ENCODE measurements at places on chromosomes 5 and 9.

- no peak for DNase-seq
Observed at GRCh38 chr9:106596984-106597383, 266.0 kb upstream of the ZNF462 start.

DNA sequence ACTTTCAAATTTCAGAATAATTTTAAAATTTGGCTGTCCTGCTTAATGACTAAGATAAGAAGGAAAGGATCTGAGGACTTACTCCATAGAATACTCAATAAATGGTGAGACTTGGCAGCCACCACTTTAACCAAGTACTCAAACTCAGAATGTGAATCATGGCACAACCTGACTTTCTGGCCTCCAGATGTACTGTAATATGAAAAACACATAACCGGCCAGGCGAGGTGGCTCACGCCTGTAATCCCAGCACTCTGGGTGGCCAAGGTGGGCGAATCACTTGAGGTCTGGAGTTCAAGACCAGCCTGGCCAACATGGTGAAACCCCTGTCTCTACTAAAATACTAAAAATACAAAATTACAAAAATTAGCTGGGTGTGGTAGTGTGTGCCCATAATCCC, 10.0 kb upstream of the MARCHF6 start:
- DNase-seq, result no peak

- no peak for DNase-seq
Observed at GRCh38 chr9:98406469-98406868, 151.0 kb upstream of the TBC1D2 start.

GRCh38 chr5:126004636-126005035, 418.6 kb upstream of the GRAMD2B start:
- DNase-seq, result no peak

DNA sequence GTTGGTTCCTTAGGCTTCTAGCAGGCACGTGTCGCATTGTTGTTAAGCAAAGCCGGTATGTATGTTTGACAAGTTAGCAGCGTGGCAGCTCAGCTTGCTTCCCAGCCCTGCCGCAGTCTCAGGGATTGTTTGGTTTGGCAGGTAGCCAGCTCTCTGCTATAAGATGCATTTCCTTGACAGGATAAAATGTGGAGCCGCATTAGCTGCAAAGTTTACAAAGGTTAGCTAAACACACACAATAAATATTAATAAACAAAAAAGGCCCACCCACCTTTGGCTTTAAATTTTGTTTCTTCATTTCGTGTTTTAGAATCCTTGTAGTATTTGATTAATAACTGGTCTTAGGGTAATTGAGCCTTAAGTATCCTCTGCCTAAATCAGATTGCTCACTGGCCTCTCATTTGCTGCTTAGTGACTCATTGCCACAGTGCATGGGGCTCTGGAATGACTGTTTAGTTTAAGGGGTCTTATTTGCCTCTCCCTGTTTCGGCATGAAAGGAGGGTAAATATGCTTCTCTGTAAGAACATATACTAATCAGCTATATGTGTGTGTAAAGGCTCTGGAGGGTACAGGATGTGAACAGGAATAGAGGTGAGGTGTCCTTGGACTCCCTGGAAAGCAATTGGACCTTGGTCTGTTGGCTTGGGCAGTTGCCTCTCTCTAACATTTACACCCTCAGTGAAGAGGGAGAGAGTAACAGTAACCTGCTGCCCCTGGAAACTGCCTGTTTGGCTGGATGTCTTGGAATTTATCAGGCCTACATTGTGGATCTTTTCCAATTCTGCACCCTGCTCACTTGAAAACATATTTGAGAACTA, 122.0 kb downstream of the GDNF start:
- no peak for DNase-seq

DNA sequence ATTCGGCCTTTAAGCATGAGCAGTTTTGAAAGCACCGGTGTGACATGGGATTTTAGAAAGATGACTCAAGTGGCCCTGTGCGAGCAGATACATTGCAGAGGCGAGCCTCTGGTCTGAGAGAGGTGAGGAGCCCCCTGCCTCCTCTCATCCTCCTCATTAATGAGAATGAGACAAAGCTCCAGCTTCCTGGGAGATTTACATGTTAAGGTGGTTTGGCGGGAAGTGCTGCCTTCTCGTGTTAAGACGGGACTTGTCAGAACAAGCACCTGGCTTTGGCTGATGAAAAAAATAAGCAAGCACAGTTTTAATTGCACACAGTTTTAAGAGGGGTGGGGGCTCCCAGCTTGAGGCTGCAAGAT, 68.1 kb downstream of the ACTL7B start:
- DNase-seq, result no peak

DNA sequence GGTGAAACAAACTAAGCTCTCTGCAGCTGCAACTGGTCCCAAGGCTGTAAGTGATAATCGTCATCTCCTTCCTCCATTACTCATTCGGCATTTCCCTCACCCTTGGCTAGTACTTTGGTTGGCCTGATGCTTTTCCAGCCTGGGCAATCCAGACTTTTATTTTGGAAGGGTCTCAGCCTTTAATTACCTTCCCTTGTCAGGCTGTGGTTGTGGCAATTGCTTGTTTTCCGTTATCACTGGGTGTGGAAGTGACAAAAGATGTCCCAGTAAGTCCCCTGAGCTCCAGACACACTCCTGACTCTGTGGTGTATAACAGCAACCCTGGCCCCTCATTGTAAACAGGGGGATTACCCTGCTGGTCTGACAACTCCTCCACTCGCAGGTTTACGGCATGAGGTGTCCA, 6.3 kb upstream of the FAF2 start:
- no peak for DNase-seq

GRCh38 chr5:135225856-135226560, 173.0 kb downstream of the MACROH2A1 start:
- no peak for DNase-seq

GRCh38 chr5:170219615-170220014, 13.2 kb upstream of the C5orf58 start:
- DNase-seq, result no peak

DNA sequence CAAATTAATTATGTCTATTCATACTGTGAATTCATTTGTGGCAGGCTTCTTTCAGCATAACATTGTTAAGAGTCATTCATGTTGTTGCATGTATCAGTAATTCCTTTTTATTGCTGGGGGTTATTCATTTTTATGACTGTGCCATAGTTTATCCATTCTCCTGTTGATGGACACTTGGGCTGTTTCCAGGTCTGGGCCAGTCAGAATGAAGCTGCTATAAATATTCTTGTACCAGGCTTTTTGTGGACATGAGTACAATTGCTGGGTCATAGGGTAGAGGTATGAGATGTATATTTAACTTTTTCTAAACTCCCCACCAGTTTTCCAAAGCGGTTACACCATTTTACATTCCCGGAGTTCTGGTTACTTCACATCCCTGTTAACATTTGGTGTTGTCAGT, 13.6 kb downstream of the PRPF4 start:
- DNase-seq, result no peak

- no peak for DNase-seq
Observed at GRCh38 chr9:88438811-88439210, 50.6 kb downstream of the SPIN1 start.

DNA sequence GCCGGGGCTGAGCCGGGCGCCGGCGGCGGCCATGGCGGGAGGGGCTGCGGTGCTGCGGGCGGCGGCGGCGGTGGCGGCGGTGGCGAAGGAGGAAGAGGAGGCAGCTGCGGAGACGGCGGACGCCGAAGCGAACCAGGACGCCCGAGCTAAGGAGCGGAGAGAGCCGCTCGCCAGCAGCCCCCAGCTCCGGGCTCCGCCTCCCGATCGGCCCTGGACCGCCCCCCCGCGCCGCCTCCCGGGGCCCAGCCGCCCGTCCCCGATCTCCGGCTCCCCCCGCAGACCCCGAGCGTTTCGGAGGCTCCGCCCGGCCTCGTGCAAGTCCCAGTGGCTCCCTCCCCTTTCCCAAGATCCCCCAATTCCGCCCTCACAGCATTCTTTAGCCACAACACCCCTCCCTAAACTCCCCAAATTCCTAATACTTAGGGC, at the start of gene ASTN2:
TSS of gene ASTN2 (minus strand) at position 152 of the 426 bp plus-strand sequence. CDS start at position 33, 119 bp downstream.
- DNase-seq, result no peak

DNA sequence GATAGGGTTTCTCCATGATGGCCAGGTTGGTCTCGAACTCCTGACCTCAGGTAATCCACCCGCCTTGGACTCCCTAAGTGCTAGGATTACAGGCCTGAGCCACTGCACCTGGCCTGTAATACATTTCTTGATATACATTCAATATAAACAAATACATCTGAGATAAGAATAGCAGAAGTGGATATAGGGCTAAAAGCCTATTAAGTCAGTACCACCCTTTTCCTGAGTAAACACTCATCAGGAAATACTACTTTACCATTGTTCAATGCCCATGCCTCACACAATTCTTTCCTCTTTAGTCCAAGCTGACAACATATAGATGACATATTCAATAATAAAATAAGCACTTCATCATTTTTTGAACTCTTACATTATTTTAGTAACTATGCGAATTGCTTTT, 64.8 kb downstream of the MRPS27 start:
- no peak for DNase-seq

DNA sequence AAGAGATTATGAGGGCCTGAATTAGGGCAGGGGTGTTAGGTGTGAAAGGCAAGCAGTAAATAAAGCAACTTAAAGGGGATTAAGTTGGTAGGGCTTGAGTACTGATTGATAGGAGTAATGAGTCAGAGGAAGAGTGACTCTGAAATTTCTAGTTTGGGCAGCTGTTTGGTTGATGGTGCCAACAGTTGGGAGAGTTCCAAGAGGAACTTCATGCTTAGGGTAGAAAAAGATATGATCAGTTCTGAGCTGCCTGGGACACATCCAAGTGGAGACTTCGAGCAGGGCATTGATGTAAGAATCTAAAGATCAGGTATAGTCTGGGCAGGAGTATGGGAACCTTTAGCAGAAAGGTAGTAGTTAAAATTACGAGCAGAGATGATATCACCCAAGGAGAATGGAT, 10.2 kb downstream of the MAMDC2 start:
- DNase-seq, result no peak

GRCh38 chr5:31211098-31211497, 17.6 kb downstream of the CDH6 start:
- no peak for DNase-seq

- no peak for DNase-seq
Observed at GRCh38 chr9:96556701-96557461, 62.8 kb downstream of the CDC14B start.

DNA sequence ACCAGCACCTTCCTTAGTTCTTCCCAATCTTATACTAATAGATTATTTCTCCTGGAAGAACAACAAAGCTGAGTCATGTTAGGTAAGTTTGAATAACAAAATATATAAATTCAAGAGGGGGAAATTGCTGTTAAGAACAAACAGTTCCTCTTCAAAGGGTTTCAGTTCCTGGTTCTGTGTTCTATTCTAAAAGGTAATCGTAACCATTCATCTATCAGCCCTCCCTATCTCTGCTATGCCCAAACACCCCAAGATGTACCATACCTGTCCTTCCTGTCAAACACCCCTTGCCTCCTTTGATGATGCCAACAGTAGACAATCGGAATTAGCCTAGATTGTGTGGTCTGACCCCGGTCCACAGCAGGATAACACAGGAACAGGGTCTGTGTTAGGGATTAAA, 4.2 kb upstream of the RNF180 start:
- no peak for DNase-seq

DNA sequence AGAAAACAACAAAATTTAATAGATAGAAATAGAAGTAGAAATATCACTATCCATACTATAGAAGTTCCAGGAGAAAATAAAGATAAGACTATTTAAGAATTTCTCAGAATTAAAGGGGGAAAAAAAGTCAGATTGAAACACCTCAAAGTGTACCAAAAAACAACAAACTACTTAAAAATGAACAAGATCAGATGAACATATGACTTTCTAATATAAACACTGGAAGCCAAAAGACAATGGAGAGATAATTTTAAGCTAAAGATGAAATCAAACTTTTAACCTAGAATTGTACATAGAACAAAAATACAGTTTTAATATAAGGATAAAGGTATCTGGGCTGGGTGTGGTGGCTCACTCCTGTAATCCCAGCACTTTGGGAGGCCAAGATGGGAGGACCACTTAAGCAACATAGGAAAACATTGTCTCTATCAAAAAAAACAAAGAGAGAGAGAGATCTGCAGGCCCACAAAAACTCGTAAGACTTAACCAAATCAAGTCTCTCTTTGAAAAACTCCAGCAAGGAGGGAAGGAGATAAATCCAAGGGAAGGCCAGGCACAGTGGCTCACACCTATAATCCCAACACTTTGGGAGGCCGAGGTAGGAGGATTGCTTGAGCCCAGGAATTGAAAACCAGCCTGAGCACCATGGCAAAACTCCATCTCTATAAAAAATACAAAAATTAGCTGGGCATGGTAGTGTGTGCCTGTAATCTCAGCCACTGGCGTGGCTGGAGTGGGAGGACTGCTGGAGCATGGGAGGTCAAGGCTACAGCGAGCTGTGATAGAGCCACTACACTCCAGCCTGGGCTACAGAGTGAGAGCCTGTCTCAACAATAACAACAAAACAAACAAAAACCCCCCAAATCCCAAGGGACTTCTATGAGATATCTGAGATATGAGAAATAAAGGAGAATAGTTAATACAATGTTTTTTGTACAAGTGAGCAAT, 32.4 kb downstream of the ABHD17B start:
- no peak for DNase-seq

- no peak for DNase-seq
Observed at GRCh38 chr5:132746592-132746953, 653 bp upstream of the CCNI2 start.

- DNase-seq, result no peak
Observed at GRCh38 chr5:119274030-119274766, 81.6 kb upstream of the TNFAIP8 start.

- no peak for DNase-seq
Observed at GRCh38 chr5:169242849-169243186, 58.1 kb downstream of the SLIT3 start.

DNA sequence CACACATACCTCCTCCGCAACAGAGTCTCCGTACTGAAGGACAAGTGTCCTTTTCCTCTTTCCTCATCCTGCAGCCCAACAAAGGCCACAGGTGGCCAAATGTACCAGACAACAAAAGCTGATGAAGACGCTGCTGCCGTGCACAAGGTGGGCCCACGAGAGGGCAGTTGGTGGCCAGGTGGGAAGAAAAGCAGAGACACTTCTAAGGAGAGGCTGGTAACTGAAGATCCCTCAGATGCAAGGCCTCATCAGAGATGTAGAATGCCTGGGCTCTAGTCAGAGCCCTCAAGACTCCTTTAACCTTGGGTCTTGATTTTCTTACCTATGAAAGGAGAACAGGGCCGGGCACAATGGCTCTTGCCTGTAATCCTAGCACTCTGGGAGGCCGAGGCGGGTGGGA, 75.7 kb downstream of the NRG2 start:
- no peak for DNase-seq

- no peak for DNase-seq
Observed at GRCh38 chr5:4023091-4023752, 427.6 kb downstream of the IRX1 start.
